ENCODE measurements at places on chromosomes 16 and 17.
A peak's percentile ranks its signal among the peaks of the same experiment; 100 is the strongest.

DNA sequence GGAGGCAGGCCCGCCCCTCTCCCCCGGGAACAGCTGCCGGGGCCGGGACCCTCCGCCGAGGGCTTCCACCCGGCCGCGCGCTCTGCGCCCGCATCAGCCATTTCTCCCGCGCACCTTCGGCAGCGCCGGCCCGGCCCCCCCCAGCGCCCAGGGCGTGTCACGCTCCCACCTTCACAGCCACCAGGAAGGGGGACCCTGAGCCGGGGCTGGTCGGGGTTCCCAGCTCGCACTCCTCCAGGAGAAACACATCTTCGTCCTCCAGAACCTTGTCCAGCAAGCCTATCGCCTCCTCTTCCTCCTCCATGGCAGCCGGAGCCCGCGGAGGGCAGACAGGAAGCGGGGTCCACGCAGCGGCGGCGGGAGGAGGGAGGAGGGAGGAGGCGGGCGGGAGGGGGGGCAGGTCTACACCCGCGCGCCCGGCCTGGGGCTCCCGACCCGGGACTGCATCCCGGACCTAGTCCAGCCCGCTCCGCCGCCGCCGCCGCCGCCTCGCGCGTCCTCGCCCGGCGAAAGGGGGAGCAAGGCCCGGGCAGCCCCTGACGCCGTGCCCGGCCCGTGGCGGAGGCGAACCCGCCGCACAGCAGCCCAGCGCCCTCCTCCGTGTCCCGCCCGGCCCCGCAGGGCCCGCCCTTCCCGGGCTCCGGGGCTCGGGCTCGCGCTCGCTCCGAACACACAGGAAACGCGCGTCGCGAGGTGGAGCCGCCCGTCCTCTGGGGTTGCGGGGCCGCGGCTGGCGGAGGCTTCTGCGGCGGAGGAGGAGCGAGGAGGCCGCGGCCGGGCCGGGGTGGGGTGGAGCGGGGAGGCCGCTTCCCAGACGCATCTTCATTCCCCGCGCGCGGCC, 70.8 kb downstream of the ABR start:
- DNase-seq, result peak; percentile 75

- DNase-seq, result no peak
Observed at GRCh38 chr17:82244413-82245133, 15.7 kb downstream of the SLC16A3 start.

GRCh38 chr16:85557971-85558657, 55.0 kb upstream of the GSE1 start:
- DNase-seq, result peak; percentile 39

DNA sequence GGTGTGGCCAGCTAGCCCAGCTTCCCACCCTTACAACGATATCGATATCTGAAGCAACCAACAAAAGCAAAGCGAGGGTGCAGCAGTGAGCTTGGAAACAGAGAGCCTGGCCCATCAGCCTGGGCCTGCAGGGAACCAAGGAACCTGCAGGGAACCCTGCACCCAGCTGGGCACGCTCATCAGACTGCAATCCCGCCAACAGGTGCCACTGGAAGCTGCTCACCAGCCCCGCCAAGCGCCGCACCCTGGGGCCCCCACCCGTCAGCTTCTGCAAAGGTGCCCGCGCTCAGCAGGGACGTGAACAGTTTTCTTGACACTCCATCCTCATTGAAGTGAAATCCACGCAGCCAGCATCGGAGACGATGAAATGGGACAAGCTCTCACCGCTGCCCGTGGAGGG, 250.7 kb downstream of the RBFOX3 start:
- no peak for DNase-seq

GRCh38 chr17:72535346-72535745, 414.5 kb downstream of the SOX9 start:
- DNase-seq, result no peak

GRCh38 chr17:7136266-7136877, 21.8 kb upstream of the ASGR2 start:
- peak; percentile 79 for DNase-seq
